ENCODE measurements at places on chromosomes 5 and 9.

- DNase-seq, result no peak
Observed at GRCh38 chr9:96136992-96137670, 164.8 kb downstream of the HSD17B3 start.

GRCh38 chr9:90064971-90065370, 460.2 kb downstream of the GADD45G start:
- DNase-seq, result no peak

- DNase-seq, result no peak
Observed at GRCh38 chr5:83844449-83845068, 123.9 kb upstream of the HAPLN1 start.

GRCh38 chr9:133347515-133347984, 381 bp downstream of the MED22 start:
- no peak for DNase-seq

DNA sequence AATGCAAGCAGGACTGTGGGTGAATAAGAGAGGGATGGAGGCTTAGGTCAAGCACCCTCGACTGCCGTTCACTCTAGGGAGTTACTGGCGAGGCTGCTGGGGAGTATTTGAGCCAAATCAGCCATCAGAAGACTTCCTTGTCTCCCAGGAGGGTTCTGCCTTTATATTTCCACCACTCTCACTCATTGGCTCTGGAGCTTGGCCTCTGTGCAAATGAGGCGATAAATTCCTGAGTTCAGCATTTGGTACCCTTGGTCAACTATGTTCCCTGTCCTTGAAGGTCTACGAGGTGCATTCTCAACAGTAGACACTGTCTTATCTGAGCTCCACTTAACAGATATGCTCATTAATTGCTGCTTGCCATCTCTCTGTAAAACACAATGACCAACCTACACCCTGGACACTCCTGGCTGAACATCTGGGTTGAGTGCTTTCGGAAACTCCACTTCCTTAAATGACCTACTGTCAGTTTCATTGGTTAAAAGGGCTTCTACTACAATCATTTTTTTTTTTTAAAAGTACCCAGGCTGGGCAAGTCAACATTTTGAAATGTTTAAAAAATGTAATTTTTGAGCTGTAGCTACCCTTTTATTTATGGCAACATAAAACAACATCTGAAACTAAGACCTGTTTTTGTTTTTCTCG, 153.2 kb downstream of the NTRK2 start:
- no peak for DNase-seq

DNA sequence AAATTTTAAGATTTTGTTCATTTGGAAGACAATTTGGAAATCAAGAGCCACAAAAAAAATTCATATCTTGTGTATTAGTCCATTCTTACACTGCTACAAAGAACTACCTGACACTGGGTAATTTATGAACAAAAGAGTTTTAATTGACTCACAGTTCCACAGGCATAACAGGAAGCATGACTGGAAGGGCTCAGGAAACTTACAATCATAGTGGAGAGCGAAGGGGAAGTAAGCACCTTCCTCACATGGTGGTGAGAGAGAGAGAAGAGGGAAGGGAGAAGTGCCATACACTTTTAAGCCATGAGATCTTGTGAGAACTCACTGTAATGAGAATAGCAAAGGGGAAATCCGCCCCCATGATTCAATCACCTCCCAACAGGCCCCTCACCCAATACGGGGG, 274.4 kb downstream of the KCNN2 start:
- DNase-seq, result no peak

DNA sequence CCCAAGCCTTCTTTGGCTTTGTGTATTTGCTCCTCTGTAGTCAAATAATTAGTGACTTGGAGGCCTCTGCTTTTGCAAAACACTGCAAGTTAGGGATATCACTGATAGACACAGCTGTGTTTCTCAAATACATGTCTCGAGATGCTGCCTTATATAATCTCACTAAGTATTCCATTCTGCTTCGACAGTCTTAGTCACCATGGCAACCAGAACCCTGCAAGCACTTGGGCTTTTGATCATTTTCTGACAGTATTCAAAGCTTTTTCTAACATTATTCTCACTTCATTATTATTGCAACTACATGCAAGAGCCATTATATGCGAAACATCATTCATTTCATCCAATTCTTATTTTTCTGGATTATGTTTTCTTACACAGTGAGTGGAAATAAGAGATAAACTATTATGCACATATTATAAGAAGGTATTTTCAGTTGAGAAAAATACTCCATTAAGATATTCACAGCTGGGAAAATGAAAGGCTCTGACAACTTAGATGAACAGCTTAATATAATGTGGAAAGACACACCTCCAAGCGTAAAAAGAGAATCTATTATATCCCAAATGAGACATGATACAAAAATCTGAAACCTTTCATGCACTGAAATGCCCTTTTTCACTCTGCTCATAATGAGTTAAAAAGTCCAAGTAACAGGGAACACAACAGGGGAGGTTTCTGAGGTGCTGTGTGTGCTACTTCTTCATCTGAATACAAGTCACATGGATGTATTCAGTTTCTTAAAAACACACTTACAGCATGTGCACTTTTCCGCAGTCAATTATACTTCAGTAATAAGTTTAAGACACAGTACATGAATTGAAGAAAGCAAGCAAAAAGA, 93.9 kb downstream of the SCAI start:
- no peak for DNase-seq

DNA sequence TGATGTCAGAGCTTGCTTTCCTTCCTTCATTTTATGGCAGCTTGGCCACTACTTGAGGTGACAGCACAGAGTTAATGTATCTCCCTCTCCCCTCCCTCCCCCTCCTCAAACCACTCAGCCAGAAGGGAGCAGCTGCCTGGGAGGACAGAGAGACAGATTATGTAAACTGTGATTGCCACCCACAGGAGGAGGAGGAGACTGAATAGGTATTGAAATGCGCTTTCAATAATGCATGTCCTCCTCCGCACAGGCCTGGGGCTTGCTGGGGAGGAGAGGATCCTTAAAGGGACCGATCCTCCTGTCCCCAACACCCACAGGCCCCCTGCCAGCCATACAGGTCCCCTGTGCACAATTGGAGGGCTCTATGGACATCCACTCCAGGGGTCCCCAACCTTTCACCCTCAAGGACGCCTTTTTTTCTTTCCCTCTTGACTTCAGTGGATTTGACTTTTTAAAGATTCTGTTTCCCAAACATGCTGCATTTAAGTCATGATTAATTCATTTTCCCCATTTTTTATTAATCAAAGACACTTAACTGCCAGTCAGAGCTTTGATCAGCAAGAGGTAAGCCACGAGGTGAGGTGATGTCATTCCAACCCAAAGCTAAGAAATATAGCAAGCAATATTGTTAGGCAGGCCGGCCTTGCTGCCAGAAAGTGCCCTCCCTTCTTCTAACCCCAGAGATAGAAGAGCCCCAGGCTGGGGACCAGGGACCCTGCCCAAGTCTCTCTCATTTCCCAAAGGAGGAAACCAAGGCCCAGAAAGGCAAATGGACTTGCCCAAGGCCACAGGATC, 47.5 kb upstream of the CPLX2 start:
- DNase-seq, result no peak

DNA sequence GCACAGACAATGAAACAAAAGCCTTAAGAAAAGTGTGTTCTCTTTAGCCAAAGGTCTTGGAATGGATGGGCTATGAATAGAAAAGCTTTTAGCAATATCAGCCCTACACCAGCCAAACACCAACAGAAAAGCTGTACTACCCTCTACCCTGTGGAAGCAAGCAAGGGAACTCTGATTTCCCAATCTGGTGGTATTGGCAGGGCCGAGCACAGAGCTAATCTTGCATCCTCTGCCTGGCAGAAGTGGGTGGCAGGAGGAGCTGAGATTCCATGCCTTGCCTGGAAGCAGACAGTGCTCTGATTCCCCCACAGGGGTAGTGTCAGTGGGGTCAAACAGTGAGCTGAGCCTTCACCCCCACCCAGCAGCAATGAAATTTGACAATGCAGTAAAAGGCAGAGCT, 29.6 kb upstream of the ZNF782 start:
- no peak for DNase-seq

DNA sequence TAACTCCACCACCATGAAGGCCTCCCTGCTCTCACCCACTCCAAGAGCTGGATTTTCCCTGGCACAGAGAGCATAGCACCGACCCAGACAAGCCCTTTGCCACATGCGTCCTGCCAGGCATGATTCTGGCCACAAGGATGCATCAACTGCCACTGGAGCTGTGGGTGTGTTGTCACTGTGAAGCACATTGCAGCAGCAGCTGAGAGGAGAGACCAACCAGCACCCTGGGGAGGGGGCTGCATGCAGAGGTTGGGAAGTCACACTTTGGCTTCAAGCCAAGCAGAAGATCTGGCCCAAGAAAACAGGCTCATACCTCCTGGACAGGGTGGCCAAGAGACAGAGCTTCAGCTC, 22.6 kb upstream of the PTGES start:
- no peak for DNase-seq

DNA sequence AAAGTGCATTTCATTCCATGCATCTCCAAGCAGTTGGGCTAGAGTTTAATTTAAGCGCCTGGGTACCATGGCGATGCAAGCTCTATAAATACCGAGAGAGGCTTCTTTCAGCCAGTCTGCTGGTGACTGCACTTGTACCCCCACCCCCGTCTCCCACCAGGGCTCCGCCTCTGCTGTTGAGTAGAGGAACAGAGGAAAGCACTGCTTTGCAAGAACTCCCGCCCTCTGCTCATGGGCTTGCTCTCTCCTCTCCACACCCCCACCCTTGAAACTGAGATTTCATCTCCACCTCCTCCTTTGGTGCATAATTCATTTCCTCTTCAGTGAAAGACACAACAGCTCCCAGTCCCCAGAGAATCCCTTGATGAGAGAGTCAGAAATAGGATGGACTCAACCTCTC, 5.1 kb upstream of the WWC1 start:
- no peak for DNase-seq

- no peak for DNase-seq
Observed at GRCh38 chr5:118176146-118176545, 812.2 kb downstream of the DTWD2 start.

GRCh38 chr9:111405701-111406100, 75.7 kb upstream of the OR2K2 start:
- no peak for DNase-seq

DNA sequence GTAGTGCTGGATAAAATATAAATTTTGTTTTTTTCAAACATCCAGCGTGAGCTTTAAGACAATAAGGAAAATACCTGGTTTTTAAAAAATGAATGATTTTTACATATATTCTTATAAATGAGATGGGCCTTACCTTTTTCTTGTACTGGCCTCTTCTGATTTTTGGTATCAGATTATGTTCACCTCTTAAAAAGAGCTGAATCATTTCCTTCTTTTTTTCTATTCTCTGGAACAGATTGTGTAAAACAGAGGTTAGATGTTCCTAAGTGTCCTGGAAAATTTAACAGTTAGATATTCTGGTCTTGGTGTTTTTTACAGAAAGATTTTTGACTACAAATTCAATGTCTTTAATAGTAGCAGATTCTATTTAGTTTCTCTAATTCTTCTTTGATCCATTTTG, 74.6 kb downstream of the NDUFAF2 start:
- no peak for DNase-seq

GRCh38 chr9:135992486-135993408, 31.6 kb upstream of the UBAC1 start:
- DNase-seq, result no peak

DNA sequence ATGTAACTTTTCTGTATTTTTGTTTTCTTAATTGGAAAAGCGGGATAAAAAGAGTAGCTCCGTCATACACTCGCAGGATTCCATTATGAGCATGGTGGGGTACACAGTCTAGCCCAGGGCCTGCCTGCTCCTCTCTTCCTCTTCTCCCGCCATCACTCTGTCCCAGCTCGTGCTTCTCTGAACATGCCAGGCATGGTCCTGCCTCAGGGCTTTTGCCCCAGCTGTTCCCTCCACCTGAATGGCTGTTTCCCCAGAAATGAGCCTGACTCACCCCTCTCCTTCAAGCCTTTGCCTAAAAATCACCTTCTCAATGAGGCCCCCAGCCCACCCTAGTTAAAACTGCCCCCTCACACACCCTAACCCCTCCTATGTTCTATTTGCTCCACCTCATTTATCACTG, 4.5 kb downstream of the CORO2A start:
- no peak for DNase-seq

- no peak for DNase-seq
Observed at GRCh38 chr9:21590058-21590996, 108.2 kb upstream of the IFNE start.

- no peak for DNase-seq
Observed at GRCh38 chr9:36818242-36818938, 215.7 kb downstream of the PAX5 start.

GRCh38 chr5:174581479-174581878, 142.9 kb upstream of the MSX2 start:
- no peak for DNase-seq
